ENCODE measurements at places on chromosomes 2 and 18. TPM values are rescaled to one million over a fixed set of nuclear protein-coding genes. Genes with fewer than 3 reads are reported as not detected.

DNA sequence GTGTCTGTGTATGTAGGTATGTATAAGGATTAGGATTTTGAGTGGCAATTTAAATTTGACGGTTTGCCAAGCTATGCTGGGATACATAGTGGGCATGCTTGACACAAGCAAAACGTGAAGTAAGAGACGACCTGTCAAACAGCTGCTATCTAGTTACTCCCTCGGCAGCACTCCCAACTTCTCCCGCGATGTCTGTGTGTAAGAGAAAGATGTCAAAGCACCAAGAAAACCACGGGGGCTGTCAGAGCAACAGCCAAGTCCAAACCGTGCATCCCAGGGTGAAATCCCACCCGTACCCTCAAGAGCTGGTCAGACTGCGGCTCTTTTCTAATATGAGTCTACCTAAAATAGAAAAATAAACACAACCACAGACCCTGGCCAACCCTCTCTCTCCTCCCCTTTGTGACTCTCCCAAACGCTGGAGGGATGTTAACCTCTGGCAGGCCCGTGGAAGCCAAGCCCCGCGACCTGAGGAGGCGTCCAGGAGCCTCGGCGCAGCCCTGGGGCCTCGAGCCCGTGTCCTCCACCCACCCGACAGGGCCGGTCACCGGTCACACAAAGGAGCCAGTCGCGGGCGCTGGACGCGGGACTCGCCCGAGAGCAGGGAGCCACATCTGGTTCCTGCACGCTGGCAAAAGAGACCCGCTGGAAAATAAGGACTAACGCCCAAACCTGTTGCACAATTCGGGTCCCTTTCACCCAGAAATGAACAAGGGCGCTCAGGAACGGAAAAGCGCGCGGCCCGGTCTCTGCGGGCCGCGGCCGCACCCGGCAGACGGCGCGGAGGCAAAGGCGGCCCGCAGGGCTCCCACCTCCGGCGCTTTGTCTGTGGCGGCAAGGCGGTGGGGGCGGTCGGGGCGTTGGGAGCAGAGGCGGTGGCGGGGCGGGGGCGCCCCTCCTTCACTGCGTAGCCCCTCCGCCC, 925 bp downstream of the SESTD1 start:
- DNase-seq: peak; percentile 75

KCNE4 gene
- total RNA-seq: not detected

SERPINB12 gene
- not detected for total RNA-seq

EGR4 gene
- total RNA-seq: not detected

GRCh38 chr2:134407154-134407890, 153.4 kb downstream of the MGAT5 start:
- DNase-seq: no peak

DNA sequence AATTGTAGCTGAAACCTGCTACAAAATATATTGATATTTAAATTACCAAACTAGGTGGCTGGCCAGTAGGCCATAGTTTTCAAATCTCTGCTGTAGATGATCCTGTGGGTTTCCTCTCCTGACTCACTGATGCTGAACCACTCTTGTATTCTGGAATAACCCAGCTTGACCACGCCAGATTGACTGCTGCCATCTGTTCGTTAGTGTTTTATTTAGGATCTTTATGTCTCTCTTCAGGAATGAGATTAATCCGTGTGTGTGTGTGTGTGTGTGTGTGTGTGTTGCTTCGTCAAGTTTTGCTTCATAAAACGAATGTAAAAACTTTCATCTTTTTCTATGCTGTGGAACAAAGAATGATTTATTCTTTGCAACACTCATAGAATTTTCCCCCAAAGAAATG, 187.1 kb downstream of the DYSF start:
- DNase-seq: no peak

DNA sequence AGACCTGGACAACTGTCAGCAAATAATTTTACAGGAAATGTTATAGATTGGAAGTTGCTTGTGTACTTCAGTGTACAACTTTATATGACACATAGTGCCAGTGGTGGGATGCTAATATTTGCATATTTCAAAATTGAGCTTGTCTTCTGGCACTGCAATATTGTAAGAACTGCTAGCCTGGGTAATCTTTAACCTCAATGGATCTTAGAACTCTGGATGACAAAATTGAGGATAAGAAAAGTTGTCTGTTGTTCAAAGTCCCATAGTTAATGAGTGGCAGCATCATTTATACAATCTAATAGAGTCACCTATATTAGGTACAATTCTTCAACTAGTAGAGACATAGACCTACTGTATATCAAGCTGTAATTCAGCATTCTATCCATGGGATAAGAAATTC, 110.3 kb downstream of the MEIS1 start:
- no peak for DNase-seq

DNA sequence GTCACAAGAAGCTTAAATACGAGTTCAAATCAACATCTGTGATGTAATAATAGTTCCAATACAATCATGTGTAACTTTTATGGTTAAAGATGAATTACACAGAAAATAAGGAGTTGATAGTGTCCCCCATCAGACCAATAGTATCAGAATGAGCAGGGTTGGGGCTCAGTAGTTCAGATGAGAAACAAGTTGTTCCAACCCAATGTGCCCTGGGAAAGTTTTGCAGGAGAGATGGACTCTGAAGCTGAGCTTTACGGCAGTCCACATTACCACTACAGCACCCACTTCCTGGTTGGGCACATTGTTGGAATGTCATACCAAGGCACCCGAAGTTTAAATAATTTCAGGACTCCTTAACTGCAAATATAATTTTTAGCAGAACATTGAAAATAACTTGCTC, 12.1 kb upstream of the CXCR4 start:
- no peak for DNase-seq

- DNase-seq: no peak
Measured at GRCh38 chr2:1593371-1594122, 150.8 kb downstream of the PXDN start.

GRCh38 chr18:49849331-49850217, 36.2 kb upstream of the ACAA2 start:
- DNase-seq: peak; percentile 64

- DNase-seq: no peak
Measured at GRCh38 chr2:39424951-39425350, 12.1 kb downstream of the MAP4K3 start.

GRCh38 chr2:20428717-20429490, 18.0 kb upstream of the RHOB start:
- no peak for DNase-seq

All from H1 (cell line).